ENCODE measurements at places on chromosomes 5 and 9.

DNA sequence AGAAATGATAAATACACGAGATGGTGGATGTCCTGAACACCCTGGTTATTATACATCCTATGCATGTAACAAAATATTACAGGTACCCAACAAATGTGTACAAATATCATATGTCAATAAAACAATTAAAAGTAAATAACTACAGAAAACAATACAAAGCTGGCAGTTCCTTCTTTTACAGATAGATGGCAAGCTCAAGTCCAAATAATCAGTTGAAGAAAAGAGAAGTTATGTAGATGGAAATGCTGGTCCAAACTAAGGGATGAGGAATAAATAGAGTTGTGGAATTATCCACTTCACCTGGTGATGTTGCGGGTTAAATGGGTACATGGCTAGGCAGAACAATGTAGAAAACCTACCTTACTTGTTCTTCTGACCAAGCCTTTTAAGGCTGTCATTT lies 79.4 kb downstream of the PALM2AKAP2 start:
- DNase-seq, result no peak

DNA sequence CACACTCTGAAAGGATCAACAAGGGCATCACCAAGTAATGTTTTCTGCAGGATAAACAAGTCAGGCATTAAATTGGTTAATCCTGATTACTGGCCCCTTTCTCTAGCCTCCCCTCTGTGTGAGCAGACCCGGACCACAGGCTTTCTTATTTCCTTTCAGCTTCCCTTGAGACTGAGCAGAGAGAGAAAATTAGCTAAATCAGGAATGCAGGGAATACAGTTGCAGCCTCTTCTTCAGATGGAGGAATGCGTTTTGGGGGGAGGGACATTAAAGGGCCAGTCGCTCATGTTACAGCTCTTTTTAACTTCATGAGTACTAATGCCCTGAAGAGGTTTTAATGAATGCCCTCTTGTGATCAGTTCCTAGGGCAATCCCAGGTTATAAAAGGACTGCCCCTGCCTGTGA lies 19.8 kb downstream of the PCDHAC2 start:
- no peak for DNase-seq

- no peak for DNase-seq
Measured at GRCh38 chr5:50580506-50580905, 85.9 kb upstream of the PARP8 start.

DNA sequence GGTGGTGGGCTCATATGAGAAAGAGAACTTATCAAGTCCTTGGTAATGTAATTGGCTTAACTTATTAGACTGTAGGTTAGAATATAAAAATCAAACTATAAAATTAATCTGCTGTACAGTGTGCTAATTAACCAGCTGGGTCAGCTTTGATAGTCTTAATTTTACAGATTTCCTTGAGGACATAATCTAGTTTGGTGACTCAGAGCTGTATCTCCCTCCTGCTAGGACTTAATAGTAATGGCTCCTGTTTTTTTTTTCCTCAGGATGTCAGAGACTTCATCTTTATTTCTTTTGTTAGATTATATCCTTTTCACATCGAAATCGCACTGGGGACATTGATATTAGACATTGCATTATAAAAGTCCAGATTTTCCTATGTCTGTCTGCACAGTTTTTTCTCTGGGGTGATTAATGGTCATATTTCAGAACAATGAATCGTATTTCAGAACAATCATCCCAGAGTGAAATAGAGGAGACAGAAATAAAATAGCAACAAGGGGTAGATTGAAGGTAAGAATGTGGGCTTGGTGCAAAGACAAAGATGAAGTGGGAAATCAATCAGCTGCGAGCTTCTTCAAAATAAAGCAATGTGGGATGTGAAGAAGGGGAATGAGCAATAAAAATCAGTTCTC lies 346.4 kb upstream of the RIOK2 start:
- no peak for DNase-seq

GRCh38 chr5:171826132-171826531 lies 40.5 kb downstream of the SMIM23 start:
- DNase-seq, result no peak

DNA sequence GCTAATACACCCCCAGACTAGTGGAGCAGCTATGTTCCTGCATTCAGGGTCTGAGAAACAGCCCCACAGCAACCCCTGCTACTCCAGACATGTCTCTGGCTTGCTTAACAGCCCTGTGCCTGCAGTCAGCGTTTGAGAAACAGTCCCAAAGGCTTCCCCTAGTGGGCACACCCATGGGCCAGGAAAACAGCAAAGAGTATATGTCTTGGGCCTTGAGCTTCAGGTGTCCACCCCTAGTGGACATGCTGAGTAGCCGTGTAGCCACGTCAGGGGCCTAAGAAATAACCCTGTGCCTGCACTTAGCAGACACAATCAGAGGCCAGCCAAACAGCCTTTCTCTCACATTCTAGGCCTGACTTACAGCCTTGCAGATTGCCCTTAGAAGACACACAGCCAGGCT lies 698.6 kb downstream of the PTPRD start:
- DNase-seq, result no peak

GRCh38 chr9:128383791-128384190 lies 12.6 kb downstream of the URM1 start:
- no peak for DNase-seq

DNA sequence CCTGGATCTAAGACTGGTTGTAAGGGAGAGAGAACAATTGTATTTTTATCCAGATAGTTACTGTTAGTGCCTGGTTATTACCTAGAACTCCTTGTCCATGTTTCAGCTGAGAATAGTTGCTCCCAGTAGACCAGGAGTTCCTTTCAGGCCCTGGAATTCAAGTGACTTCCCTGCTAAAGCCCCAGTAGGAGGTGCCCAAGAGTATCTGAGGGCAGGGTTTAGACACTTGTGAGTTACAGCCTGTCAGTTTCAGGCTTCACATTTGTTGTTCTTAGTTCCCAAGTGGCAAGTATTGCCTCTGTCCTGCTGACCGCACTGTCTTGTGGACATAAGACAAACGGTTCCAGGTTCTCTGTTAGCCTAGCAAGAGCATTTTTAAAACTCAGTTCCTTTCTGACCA lies 743.9 kb upstream of the SEMA6A start:
- no peak for DNase-seq

DNA sequence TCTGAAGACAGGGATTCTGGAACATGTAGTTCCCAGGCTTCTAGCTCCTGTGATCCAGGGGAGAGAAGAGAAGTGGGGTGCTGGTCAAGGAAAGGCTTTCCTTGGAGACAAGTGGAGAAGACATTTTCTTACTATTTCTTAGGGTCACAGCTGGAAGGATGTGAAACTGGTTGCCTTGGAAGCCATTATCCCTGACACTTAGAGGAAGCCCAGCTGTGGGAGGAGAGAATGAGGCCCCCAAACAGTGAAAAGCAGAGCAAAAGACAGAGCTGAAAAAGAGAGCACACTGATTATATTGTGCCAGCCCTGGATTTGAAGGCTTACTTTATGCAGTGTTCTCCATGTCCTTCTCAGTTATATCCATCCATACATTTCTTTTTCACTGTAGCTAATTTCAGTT lies 17.5 kb upstream of the SHB start:
- DNase-seq, result no peak

DNA sequence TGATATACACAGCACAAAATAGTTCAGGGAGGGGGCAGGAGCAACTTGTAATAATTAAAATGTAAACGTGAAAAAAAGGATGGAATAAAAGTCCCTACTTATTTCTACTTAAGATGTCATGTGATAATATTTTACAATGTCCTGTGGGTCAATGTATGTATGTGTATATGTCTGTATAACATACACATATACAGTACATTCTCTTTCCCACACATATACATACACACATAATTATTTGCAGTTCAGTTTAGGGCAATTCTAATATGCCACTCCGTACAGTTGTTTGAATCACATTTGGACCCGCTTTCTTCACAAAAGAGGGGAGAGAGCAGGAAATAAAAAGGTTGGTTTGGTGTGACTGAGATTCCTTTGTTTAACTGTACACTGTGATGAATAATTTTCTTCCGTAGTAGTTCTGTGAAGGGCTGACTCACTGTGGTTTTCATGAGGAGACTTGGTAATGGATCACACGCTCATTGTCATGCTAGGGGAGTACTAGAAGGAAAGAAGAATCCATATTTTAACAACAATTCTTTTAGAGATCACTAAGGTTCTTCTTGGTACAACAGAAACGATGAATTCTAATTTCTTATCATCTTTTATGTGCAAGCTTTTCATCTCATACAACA lies 26.2 kb upstream of the ACOT12 start:
- no peak for DNase-seq

DNA sequence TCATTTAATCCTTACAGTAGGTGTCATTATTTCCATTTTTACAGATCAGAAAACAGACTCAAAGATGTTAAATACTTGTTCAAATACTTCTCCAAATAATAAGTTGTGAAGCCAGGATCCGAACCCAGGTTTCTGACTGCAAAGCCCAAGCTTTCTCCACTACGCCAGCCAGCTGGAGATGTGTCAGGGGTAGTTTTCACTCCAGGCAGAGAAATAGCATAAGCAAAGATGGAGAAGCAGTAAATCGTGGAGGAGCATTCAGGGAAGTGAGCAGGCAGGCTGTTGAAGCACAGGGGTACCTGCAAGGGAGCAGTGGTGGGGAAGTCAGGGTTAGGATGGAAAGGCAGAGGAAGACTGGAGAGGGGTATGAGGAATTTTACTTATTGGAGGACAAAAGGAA lies 2.9 kb downstream of the TLN1 start:
- no peak for DNase-seq

DNA sequence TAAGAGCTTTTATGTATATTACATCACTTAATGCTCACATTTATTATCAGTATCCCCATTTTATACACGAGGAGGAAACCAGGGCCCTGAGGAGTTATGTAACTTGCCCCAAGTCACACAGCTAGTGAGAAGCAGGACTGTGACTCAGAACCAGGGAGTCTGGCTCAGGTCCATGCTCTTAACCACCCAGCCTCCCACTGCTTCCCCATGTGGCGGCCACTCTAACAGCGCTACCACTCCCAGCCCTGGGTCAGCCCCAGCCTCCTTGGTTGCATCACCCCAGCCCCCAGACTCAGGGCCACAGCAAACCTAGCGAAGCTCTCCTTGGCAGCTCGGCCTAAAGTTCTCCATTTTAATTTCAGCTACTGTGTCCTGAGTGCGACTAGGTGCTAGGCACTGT lies 159.1 kb downstream of the PAX5 start:
- DNase-seq, result no peak

DNA sequence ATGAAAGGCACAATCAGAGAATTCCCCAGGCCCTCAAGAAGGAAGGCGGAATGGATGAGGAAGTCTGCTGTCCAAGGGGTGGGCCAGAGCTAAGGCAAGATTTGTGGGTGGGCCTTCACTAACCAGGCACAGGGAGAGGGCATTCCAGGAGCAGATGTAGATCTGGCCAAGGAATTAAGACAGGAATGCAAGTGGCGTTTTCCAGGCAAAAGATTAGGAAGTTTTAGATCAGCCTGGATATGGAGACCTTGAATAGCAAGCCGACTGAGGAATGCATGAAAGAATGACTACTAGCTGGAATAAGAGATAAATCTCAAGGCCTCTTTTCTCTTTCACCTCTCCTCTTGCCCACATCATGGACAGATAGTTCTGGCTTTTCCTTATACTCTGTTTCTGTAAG lies 68.5 kb downstream of the GHR start:
- no peak for DNase-seq

DNA sequence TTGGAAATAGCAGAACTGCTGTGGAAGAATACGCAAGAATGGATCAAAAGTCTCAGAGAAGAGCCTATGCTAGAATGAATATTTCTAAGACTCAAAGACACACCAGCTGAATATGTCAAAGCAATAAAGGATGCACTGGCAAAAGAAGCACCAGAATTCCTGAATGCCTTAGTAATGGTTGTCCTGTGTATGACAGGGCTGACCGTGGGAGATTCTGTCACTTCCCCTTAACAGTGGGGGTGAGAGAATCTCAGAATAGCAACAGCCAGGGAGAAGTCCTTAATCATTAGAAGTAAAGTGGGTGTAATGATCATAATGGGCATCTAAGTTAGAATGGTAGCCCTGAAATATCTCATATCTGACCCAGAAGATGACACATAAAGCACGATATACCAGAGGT lies 14.6 kb upstream of the PRR16 start:
- no peak for DNase-seq

DNA sequence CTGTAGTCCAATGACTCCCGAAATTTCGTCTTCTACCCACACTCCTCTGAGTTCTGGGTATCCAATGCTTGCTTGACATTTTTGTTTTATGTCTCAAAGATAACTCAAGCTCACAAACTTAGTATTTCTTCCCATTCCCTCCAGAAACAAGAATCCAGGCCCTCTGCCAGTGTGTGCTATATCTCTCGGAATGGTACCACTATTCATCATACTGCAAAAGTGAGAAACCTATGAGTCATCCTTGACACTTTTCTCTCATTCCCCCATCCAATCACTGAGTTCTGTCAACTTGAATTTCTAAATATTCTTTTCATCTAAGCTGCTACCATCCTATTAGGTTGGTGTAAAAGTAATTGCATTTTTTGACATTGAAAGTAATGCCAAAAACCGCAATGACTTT lies 9.8 kb downstream of the SLC12A2 start:
- no peak for DNase-seq

GRCh38 chr5:10691826-10692785 lies 68.9 kb downstream of the DAP start:
- DNase-seq, result no peak

DNA sequence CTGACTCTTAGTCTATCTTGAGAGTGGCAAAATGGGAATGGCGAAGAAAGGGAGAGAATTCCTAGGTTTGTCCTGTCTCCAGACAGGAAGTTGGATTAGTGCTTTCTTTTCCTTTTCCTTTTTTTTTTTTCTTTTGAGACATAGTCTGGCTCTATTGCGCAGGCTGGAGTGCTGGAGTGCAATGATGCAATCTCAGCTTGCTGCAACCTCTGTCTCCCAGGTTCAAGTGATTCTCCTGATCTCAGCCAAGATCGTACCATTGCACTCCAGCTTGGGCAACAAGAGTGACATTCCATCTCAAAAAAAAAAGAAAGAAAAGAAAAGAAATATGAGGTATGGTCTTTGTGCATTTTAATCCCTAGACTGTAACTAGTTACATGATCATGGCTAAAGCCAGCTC lies 12.6 kb upstream of the KIF27 start:
- no peak for DNase-seq

- DNase-seq, result no peak
Measured at GRCh38 chr9:109743696-109744095, 36.3 kb upstream of the PALM2AKAP2 start.

- no peak for DNase-seq
Measured at GRCh38 chr5:93336330-93337110, 244.5 kb downstream of the NR2F1-AS1 start.

DNA sequence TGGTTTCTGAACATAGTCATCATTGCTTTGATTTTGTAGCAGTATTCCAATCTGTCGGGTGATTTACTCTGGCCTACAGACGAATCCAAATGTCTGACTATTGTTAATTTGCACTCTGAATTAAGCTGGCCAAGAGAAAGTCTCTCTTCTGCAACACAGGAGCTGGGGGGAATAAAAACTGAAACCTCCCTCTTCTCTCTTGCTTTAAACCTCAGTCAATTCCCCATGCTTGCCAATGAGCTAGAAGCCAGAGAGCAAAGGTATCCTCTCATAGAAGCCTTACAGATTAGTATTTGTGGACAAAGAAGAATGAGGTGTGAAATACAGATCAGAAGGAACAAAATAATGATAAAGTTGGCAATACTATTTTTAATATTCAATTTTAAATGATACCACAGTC lies 353.9 kb upstream of the CDH10 start:
- DNase-seq, result no peak
